NCI-H2171 treated with DMSO at 0.1 percent for 48 hours (cell line): ENCODE measurements at places on chromosomes 13 and 19.

- peak; percentile 86 for DNase-seq
Observed at GRCh38 chr19:4534836-4535658, at the start of gene PLIN5. TSS of gene PLIN5 (minus strand) at chr19:4535224. CDS start at chr19:4534074, 1,150 bp downstream.

DNA sequence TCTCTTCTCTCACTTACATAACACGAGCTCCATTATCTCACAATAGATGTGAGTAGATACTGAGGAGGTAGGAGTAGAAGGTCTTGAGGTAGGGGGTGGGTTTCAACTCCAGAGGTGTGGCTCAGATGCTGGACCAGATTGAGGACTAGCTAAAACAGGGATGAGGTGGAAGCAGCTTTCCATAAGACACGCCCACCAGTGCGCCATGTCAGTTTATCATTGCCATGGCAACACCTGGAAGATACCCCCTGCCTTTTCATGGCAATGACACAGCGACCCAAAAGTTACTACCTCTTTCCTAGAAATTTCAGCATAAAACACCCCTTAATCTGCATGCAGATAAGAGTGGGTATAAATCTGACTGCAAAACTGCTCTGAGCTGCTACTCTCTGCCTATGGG lies 44.1 kb downstream of the KCTD15 start:
- no peak for DNase-seq

DNA sequence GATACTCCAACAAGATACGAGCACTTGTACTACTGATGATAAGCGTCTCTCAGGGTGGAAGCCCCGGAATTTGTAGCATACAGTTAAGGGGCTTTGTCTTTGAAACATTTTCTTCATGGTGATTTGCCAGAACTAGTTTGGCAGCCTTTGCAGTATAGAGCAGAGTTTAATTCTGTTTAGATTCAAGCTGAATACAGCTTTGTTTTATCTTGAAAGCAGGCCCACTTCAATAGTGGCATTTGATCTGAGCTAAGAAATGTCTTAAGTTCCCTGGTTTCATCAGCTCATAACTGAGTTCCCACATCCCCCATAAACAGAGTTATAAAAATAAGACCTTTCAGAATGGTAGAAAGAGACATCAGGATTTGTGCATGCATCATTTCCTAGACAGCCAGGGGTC lies 125.9 kb downstream of the MIPEP start:
- DNase-seq, result no peak

DNA sequence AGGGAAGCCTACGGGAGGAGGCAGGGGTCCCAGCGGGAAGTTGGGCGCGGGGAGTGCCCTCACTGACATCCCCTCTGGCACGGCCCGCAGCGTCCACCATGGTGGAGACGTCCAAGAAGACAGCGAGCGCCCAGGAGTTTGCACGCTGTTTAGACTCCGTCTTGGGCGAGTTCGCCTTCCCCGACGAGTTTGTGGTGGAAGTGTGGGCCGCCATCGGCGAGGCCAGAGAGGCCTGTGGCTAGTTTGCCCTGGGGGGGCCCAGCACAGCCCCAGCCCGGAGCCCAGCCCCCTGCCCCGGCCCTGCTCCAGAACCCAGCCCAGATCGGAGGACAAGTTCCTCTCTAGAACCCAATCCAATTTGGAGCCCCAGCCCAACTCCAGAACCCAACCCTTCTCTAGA lies 4.7 kb downstream of the GIPC3 start:
- no peak for DNase-seq

DNA sequence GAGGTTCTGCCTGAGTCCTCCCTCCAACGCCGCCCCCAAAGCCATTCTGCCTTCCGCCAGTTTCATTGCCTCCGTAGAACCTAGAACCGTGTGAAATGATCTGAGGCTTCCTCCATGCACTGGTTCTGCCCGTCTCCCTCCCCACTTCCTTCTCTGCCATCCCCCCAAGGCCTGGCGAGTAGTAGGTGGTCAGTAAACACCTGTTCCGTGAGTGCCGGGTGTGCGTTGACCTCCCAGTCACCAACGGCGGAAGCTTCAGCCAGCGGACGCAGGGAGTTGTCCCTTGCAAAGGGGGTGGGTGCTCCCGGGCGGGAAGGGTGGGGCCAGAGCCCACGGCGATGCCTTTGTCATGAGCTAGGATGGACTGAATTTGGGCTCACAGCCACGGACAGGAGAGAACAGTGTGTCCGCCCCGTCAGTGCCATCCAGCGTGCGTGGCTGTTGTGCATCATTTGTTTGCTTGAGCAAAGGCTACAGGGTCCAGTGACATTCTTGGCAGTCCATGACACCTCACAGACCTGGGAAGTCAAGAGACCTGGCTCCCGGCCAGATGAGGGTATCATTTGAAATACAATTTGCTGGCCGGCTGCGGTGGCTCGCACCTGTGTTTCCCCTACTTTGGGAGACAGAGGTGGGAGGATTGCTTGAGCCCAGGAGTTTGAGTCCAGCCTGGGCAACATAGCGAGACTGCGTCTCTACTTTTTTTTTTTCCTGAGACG lies 43.1 kb downstream of the NFIC start:
- DNase-seq, result no peak
